ENCODE measurements at places on chromosomes 3 and 15. TPM values are rescaled to one million over a fixed set of nuclear protein-coding genes. Genes with fewer than 3 reads are reported as not detected.

PLA2G4B gene
- total RNA-seq = 25.4 TPM

ARHGAP11A gene
- total RNA-seq = 4.8 TPM

SCN11A gene
- total RNA-seq = 0.10 TPM

DIPK2A gene
- 37.5 TPM for total RNA-seq

GRCh38 chr3:72924055-72924454 lies 36.2 kb downstream of the GXYLT2 start:
- DNase-seq = no peak

GRCh38 chr3:155070316-155070715 lies 9.8 kb upstream of the MME start:
- DNase-seq = no peak

DNA sequence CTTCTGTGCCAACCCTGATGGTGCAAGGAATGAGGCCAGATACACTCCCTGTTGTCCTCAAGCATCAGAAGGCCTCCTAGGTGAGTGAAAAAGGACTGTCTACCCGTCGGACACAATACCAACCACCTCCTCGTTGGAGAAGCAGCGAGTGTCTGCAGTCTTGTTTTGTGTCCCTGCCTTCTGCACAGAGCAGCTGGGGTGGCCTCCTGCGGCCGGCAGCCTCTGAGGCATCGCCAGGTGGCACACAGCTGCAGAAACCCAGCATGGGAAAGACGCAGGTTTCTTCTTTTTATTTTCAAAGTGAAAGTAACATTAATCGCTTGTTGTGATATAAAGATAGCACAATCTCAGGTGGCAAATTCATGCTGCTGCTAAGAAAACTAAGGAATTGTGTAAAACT lies 509.9 kb downstream of the OCA2 start:
- no peak for DNase-seq

DNA sequence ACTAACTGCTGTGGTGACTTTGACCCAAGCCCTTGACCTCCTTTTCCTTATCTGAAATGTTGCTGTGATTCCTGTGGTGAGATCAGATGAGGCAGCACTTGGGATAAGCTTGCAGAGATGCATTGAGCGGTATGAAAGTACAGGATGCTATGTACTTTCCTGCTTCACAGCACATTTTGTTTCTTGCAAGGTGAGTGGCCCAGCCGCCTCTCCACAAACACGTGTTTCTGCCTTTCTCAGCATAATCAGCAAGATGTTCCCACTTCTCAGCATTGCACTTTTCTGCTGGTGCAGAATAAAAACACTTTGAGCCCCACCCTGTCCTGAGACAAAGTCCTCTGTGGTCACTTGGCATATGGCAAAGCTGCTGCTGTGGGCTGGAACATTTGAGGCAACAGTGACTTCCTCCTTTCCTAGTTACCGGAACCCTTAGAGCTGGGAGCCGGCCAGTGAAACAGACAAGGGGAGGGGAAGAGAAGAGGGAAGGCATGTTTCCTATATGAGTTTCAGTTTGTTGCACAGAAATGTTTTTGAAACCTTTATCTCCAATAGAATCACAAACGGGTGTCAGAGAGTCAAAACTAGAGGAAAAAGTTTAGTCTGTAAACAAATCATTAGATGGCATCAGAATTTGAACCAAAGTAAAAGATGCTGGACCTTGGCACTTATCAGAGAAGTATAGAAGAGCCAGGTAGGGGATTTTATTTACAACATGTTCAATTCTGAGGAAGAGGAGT lies 5.0 kb downstream of the NUDT16 start:
- peak; percentile 94 for DNase-seq

GRCh38 chr3:44992555-44993470 lies 16.8 kb downstream of the EXOSC7 start:
- no peak for DNase-seq

DNA sequence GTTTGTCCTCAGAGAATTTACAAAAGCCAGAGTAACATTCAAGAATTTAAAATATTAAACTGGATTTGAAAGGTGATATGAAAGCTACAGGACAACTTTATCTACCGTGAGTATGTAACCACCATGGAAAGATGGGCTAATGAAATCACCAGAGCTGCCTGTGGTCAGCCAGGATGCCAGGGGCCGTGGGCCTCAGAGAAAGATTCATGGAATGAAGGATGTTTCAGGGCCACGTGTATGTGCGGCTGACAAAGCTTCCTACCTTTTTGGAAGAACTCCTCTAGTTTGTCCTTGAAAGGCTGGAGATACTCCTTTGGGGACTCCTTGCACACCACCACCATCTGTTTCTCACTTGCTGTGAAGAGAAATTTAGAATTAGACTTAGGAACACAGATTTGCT lies 138.9 kb downstream of the GREM1 start:
- DNase-seq = no peak

- DNase-seq = peak; percentile 61
Observed at GRCh38 chr15:84911879-84912660, 27.6 kb downstream of the SLC28A1 start.

DNA sequence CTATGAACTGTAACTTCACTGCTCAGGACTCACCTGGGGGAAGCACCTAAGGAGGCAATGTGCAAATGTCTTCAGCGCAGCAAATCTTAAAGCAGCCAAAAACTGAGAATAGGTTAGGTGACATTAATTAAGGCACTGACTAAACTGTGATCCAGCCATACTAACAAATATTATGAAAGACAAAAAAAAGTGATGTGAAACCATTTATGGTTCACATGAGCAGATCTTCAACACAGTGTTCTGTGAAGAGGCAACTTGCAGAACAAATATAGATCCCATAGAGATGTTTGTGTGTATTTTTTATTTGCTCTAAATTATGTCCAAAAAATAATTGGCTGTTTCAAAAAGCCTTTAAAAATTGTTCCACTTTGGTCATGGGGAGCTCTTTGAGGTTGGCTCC lies 24.1 kb upstream of the MITF start:
- no peak for DNase-seq

GRCh38 chr3:48466386-48467109 lies 20.0 kb downstream of the ATRIP start:
- no peak for DNase-seq

- no peak for DNase-seq
Observed at GRCh38 chr3:30475038-30475808, 131.2 kb upstream of the TGFBR2 start.

DNA sequence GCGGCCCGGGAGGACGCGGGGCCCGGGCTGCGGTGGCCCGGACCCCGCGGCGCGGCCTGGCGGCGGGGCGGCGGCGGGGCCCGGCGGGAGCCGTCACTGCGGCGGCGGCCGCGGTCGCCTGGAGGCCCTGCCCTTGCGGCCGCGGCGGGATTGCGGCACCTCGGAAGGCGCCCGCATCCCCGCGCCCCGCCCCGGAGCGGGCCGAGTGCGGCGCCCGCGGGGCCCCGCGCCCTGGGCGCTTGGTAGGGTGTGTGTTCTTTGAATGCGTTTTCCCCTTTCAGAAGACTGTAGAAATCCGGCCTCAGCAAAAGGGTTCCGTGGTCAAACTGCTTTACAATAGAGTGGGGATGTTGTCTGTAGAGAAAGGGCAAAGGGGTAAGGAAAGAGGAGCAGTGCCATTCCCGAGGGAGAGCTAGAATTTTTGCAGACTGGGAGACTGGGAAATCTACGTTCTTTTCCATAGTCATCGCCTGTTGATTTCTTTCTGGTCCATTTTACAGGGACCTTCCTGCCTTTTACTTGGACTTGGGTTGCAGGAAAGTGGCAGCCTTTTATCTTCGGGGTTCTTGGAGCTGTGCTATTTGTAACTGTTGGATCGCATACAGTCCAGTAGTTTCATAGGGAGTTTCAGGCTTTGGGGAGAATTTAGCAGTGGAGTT lies 630 bp downstream of the SNRK start:
- DNase-seq = no peak

DNA sequence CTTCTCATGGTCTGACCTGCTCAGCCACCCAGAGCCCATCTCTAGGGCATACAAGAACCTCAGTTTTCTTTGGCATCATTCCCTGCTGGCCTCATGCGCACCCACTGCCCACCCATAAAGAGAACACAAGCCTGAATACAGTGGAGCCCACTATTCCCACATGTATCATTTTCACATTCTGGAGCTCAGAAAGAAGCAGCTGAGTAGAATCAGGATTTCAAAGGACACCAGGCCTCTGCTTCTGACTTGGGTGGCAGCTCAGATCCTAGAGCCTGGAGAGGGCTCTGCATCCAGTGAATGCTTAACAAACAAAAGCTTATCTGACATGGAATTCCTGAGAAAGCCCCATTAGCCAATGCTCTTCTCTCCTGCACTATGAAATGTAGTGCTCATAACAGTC lies 34.7 kb downstream of the RBP2 start:
- no peak for DNase-seq

DNA sequence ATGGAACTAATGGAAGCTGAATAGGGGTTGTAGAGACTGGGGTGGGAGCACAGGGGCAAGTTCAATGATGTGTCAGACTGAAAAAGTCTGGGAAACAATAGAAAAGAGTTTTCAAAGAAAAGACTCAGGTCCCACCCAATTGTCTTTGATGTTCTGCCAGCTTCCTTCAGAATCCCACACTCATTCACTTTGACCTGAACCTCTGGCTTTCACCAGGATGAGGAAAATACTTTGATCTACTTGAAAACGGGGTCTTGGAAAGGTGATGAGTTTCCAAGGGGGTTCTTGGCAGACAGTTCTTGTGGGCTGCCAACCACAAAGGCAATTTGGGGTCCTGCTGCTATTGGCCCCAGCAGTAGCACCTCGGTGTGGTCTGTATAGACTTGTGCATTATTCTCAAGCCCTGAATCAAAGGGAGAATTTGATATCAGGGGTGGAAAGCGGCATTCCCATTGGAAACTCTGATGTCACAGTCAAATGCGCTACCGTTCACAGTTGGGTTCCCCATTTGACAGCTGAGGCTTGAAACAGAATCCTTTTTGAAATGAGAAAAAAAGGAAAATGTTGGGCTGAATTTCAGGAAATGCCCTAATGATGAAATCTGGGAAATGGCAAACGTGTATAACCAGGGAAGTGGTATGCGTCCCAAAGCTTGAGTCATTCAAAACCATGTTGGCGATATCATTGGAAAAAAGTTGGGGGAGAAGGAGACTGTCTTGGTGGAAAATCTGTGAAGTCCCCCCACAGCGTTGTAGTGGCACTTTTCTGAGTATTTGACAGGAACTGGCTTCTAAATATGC lies 229.2 kb upstream of the LRTM1 start:
- DNase-seq = no peak

- no peak for DNase-seq
Observed at GRCh38 chr3:182389071-182389815, 404.1 kb upstream of the ATP11B start.

DNA sequence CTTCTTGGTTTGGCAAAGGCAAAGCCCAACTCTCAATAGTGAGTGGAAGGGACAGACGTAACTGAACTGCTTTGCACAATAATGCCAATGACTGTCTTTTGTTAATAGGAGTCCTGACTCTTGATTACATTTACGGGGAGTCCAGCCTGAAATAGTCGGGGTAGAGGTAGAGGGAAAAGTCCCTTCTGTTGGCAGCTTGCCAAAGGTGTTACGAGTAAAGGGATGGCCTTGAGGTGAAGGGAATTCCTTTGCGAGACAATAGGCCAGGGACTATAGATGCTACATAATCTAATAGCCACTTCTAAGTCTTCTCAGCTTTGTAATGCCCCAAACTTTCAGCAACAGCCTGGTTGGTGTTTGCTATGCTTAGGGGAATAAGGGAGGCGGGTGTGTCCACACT lies 2.2 kb upstream of the SENP2 start:
- DNase-seq = no peak

GRCh38 chr15:68411343-68411675 lies 20.7 kb downstream of the ITGA11 start:
- no peak for DNase-seq
